ENCODE measurements at places on chromosomes 6 and 20.

GRCh38 chr6:37083243-37084138 is 78.0 kb downstream of the FGD2 start:
- no peak for DNase-seq
- peaks cover 3% of the 10 kb centered on the region for H3K36me3 ChIP-seq
- no peak overlapping the region for H3K4me3 ChIP-seq
- H3K4me1 ChIP-seq, result no peaks in the 10 kb centered on the region
- H3K27ac ChIP-seq, result peak overlapping the region; percentile 77

DNA sequence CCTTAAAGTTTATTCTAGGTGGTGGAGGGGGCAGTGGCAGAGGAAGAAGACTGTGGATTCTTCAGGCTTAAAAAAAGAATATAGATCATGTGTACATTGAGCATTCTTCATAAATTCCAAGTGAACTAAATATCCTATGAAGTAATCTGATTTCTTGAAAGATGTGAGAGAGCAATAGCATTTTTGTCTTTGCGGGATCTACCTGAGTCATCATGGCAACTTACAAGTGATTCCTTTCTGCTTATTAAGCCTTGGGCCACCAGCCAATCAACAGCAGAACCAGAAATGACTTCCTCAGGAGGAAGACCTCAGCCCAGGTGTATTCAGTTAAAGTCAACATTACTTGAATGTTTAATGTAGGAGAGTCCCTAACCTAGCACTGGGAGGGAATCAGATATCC is 756.9 kb downstream of the TFAP2A start:
- no peak for DNase-seq
- no peaks in the 10 kb centered on the region for H3K36me3 ChIP-seq
- no peaks in the 10 kb centered on the region for H3K27me3 ChIP-seq
- H3K27ac ChIP-seq, result no peak overlapping the region

DNA sequence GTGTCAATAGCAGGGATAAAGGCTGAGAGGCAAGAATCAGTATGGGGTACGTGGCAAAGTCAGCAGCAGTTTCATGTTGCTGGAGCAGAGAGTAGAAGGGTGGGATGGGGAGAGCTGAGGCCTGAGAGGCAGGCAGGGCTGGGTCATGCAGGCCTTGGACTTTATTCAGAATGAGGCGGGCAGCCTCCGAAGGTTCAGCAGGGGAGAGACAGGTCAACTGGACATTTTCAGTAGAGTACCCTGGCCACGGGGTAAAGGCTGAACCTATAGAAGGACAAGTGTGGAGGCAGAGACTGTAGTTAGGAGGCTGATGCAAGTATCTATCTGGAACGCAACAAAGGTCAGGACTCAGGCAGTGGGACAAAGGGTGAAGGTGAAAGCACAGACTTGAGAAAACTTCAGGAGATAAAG is 13.7 kb downstream of the NOTCH4 start:
- DNase-seq, result no peak
- peak overlapping the region; percentile 0 for H3K27ac ChIP-seq
- H3K36me3 ChIP-seq, result no peaks in the 10 kb centered on the region
- no peaks in the 10 kb centered on the region for H3K27me3 ChIP-seq

DNA sequence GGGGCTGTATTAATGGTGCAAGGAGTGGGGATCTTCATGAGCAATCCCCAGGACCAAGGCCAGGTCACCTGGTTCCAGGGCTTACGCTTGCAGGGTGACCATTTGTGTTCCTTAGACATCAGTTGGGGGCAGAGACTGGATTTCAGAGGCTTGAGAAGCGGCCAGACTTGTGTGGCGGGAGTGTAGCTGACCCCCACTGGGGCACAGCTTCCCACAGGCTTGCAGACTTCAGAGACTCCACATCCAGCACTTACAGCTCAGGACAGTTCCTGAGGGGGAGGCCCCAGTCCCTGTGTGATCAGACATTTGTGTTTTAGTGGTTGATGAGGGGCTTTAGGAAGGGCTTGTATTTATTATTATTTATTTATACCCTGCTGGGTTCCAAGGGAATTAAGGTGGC is 15.3 kb downstream of the TJAP1 start:
- peak overlapping the region; percentile 61 for H3K27ac ChIP-seq
- peaks cover 38% of the 10 kb centered on the region for H3K4me1 ChIP-seq
- H3K27me3 ChIP-seq, result no peaks in the 10 kb centered on the region
- no peak overlapping the region for H3K4me3 ChIP-seq

- no peaks in the 10 kb centered on the region for H3K36me3 ChIP-seq
- no peak overlapping the region for H3K27ac ChIP-seq
- no peak for DNase-seq
- H3K4me3 ChIP-seq, result no peak overlapping the region
- H3K4me1 ChIP-seq, result no peaks in the 10 kb centered on the region
- H3K27me3 ChIP-seq, result peaks cover 11% of the 10 kb centered on the region
Observed at GRCh38 chr6:163841326-163841725, 426.8 kb downstream of the QKI start.

- H3K27ac ChIP-seq, result no peak overlapping the region
- H3K36me3 ChIP-seq, result peaks cover 3% of the 10 kb centered on the region
- DNase-seq, result no peak
- no peaks in the 10 kb centered on the region for H3K4me1 ChIP-seq
- H3K27me3 ChIP-seq, result no peaks in the 10 kb centered on the region
Observed at GRCh38 chr6:99458319-99458718, 33.2 kb upstream of the PNISR start.

- H3K27me3 ChIP-seq, result no peaks in the 10 kb centered on the region
- no peak overlapping the region for H3K4me3 ChIP-seq
- no peaks in the 10 kb centered on the region for H3K36me3 ChIP-seq
- H3K27ac ChIP-seq, result no peak overlapping the region
Observed at GRCh38 chr20:6632187-6632586, 135.3 kb upstream of the BMP2 start.

DNA sequence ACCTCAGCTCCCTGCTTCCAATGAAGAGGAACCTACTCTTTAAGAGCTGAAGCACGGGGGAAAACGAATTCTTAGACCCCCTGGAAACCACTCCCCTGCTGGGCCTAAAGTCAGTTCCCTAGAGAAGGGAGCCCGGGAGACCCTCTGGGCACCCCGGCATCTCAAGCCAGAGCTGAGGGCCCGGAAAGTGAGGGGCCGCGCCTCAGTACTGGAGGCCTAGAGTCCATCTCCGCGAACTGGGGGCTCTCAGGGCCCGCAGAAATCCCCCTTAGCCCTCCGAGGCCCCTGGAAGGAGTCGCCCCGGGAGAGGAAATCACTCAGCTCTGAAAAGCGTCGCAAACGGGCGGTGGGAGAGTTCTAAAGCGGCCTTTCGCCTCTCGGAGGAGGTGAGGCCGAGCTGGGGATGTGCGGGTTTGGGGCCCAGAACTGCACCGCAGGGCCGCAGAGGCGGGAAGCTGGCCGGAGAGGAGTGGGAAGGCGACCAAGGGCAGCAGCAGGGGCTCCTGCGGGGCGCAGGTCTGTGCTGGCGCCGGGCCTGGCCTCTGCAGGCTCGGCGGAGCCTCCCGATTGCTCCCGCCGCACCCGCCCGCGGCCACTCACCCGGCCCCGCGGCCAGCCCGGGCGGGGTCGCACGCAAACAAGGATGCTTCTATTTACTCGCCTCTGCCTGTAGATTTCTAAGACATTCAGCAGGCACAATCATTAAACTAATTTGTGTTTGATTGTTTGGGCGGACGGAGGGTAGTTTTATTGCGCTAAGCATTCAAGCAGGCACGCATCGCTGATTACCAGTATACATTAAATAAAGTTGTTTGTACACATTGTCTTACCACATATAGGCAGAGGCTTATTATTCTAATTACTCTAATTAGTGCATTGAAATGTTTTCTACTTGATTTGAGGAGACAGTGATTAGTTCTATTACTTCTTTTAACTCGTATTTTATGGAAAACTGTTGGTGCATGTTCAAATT is 9.2 kb downstream of the POU3F2 start:
- no peak overlapping the region for H3K27ac ChIP-seq
- no peak for DNase-seq
- peaks cover 89% of the 10 kb centered on the region for H3K27me3 ChIP-seq
- H3K36me3 ChIP-seq, result peaks cover 10% of the 10 kb centered on the region
- peak overlapping the region; percentile 40 for H3K4me3 ChIP-seq

Measured in effector memory CD8-positive, alpha-beta T cell (primary cell).